CD14-positive monocyte (primary cell): ENCODE measurements at places on chromosomes 2 and 18.

- no peak for DNase-seq
Observed at GRCh38 chr2:30601375-30601774, 154.3 kb downstream of the LCLAT1 start.

DNA sequence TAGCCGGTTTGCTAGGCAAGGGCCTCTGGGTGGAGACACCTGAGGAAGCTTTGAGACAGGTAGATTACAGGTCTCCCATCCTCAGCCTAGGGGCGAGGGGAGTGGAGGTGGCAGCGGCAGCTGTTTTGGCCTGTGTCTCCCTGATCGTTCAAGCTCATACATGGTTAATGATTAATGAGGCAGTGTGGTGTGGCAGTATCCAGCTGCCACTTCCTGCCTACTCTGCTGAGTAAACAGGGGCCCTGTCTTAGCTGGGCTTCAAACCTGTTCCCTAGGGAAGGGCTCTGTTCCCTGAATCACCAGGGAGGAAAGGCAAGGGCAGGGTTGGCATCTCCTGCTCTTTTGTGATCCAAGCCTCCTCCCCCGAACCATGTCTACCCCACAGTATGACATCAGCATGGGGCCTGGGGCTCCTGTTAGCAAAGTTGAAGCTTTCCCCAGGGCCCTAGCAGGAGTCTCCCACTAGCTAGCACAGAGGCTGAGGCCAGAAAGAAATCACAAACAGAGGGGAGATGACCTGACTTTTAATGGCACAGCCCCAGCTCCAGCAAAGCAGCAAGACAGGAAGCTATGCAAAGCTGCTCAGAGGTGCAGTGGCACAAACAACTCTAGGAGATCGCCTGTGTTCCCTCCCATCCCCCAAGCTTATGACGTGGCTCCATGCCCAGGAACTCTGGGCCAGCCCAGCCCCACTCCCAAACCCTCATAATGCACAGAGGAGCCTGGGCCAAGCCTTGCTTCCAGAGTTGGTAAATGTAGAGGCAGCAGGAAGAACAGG lies 3.7 kb upstream of the TUBA4B start:
- DNase-seq, result no peak

GRCh38 chr2:12369566-12369965 lies 347.2 kb upstream of the TRIB2 start:
- no peak for DNase-seq

GRCh38 chr2:236656721-236657120 lies 87.1 kb downstream of the ACKR3 start:
- no peak for DNase-seq

- no peak for DNase-seq
Observed at GRCh38 chr2:241767464-241768250, 9.0 kb upstream of the GAL3ST2 start.

DNA sequence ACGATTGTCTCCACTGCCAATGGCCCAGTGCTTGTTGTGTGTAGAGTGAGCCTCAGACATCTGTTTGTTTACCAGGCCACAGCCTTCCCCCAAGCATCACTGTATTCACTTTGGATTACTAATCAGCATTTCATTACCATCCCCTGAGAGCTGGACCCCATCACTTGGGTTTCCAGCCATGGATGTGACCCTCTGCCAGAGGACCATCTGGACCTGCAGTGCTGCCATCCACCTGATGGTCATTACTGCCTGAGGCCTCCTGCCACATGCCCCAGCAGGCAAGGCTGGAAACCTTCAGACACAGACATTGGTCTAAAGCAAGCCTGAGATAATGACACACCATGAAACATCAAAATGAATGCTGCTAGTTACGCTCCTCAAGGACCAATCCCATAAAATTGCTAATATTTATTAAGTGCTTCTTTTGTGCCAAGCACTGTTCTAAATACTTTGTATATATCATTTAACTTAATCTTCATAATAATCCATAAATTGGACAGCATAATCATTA lies 2096.3 kb upstream of the CELF4 start:
- DNase-seq, result no peak

DNA sequence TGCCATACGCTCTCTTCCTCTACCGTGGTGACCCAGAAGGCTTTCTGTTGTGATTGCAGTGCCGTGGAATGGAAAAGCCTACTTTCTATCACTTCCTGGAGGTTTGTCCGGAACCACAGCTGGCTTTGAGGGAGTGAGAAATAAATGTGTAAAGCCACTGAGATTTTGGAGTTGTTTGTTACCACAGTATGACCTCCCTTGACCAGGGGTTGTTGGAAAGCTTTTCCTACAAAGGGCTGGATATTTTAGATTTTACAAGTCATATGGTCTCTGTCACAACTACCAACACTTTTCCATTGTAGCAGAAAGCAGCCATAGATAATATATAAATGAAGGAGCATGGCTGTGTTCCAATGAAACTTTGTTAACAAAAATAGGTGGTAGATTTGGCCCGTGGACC lies 70.3 kb downstream of the VAPA start:
- DNase-seq, result no peak
